G401 (cell line): ENCODE measurements at places on chromosomes 12 and 14.

GRCh38 chr12:116662612-116663144, 75.2 kb downstream of the SPRING1 start:
- DNase-seq, result no peak

GRCh38 chr14:101473795-101474562, 87.3 kb upstream of the DIO3 start:
- no peak for DNase-seq

DNA sequence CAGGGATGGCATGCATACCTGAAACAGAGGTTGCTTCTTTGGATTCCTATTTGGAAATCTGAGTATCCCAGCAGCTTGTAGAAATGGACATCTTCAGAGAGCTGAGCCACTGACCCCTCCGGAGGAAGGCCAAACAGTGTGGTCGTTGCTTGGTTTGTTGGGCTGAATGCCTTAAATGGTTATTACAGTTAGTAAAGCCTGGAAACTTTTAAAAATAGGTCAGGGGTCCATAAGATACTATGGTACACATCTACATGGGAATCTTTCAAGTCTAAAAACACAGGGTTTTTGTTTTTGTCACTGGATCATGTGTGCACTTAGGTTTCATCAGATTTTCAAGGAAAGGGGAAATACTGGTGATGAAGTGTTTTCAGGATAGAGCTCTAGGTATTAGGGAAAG, 7.7 kb downstream of the DYRK2 start:
- no peak for DNase-seq

DNA sequence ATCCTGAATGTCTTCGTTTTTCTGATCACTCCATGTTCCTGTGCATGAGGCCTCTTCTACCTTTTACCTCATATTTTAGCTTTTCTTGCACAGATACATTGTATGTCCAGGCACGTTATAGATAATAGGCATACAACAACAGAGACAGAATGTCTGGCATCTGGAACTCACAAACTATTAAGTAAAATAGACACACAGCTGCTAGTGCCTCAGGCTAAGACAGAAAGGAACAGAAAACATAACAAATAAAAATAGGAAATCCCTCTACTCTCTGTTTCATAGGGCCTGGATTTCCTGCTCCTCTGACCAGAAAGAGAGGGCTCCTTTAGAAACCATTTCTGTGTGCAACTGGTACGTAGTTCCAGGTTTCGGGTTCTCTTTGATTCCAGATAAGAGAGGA, 48.6 kb downstream of the ATXN7L3B start:
- DNase-seq, result no peak

DNA sequence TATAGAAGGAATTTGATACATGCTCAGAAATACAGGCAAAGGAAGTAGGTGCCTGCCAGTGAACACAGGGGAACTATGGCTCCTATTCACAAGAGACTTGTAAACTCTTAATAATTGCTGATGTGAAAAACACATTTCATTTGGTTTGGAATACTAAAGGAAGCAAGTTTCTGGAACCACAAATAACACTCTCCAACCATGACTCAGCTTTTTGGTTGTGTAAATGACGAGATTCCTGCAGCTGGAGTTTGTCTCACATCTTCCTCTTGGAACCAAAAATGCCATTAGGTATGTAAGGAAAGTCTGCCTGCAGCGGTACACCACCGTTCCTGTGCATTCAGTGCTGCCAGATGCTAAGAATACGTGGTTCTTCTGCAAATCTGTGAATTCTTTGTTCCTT, 4.5 kb upstream of the OR11H6 start:
- no peak for DNase-seq

GRCh38 chr14:104442631-104443390, 136.8 kb upstream of the C14orf180 start:
- no peak for DNase-seq

DNA sequence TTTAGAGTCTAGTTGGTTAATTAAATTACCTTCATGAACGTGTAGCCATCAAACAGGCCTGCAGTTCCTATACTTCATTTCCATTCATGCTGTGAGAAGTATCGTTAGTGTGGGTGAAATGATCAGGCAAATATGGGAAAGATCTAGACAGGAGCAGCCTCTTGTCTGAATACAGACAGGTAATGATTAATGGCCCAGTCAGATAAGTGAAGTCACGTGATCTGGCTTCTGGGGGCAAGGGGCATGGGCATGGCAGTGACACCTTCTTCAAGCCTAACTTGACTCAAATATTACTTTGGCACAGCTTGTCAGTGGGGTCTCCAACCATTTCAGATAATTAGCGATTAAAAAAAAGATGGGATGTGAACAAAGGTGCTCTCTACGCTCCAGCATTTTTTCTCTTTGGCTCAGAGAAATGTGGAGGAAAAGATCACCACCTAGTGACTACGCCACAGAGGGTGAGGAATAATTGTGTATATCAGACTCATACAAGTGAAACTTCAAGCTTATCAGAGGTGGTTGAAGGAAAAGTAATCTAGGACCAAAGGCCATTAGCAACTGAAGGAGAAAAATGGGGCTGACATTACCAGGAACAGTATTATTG, 17.8 kb downstream of the GUCY2C start:
- DNase-seq, result no peak

GRCh38 chr14:94077111-94077821, 3.7 kb downstream of the DDX24 start:
- DNase-seq, result no peak

DNA sequence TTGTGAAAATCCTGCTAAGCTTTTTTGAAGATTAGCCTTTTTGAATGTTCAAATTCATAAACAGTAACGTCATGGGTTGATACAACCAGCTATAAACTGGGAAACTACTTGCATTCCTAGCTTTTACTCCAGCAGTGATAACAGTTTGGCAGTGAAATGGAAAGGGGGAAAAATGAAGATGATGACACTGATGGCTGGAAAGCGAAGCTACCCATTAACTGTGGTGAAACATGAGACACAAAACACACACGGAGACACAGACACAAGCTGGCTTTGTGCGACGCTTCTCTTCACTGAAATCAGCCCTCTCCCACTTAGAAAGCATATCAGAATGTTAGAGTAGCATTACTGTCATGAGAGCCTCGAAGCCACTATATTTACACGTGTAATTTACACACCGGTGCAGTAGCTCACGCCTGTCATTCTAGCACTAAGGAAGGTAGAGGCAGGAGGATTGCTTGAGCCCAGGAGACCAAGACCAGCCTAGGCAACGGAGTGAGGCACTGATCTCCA, 15.7 kb downstream of the VPS37B start:
- DNase-seq, result no peak

GRCh38 chr12:11758510-11759493, 109.3 kb downstream of the ETV6 start:
- DNase-seq, result no peak

DNA sequence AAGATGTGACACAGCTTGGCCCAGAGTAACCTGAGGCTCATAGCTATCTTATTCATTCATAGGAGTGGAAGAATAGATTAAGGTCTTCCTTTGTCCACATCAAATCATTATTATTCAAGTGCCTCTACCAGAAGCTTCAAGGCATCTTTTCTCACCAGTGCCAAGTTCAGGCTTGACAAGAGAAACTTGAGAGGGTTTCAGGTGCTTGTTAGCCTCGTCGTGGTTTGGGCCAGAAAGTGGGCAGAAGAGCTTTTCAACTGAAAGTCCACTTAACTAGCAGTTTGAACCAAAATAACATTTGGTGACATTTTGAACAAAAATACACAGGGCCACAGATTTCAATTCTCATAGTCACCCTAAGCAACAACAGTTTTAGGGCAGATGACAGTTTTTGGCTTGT, 1184.2 kb downstream of the FLRT2 start:
- DNase-seq, result no peak

DNA sequence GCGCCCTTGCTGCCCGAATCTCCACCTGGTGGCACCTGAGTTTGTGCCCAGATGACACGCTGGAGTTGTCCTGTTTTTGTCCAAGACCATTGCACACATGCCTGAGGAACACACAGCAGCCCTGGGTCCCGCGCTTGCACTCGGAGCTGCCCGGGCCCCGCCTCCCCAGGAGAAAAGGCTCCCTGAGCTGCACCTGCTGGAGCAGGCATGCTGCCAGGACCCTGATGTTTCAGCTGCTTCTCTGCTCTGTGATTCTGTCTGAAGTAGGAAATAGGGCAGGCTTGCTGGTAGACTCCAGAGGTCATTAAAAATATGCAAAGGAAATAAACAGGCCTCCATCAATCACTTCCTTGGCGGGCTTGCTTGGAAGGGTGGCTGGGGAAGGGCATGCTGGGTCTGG, 271.6 kb downstream of the CACNA1C start:
- DNase-seq, result peak; percentile 67

GRCh38 chr12:73599268-73599667, 938.4 kb upstream of the ATXN7L3B start:
- DNase-seq, result no peak

- no peak for DNase-seq
Observed at GRCh38 chr12:2319737-2320506, 267.1 kb downstream of the CACNA1C start.

- DNase-seq, result no peak
Observed at GRCh38 chr12:54161481-54162437, 27.0 kb downstream of the SMUG1 start.

GRCh38 chr12:104610513-104611235, 153.9 kb downstream of the CHST11 start:
- no peak for DNase-seq

DNA sequence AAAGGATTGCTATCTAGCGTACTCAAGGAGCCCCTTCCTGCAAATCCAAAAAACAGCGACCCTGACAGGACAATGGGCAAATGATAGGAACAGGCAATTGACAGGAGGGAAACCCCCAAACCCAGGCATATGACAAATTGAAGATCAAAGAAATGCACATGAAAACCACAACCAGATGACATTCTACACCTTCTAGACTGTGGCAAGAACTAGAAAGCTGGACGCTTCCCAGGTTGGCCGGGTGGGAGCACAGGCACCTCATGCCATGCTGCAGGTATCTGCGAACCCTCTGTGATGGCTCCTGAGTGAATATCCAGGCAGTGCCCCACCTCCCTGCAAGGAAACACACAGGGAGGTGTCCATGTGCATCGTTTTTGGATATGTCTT, 37.1 kb downstream of the CMKLR1 start:
- no peak for DNase-seq

DNA sequence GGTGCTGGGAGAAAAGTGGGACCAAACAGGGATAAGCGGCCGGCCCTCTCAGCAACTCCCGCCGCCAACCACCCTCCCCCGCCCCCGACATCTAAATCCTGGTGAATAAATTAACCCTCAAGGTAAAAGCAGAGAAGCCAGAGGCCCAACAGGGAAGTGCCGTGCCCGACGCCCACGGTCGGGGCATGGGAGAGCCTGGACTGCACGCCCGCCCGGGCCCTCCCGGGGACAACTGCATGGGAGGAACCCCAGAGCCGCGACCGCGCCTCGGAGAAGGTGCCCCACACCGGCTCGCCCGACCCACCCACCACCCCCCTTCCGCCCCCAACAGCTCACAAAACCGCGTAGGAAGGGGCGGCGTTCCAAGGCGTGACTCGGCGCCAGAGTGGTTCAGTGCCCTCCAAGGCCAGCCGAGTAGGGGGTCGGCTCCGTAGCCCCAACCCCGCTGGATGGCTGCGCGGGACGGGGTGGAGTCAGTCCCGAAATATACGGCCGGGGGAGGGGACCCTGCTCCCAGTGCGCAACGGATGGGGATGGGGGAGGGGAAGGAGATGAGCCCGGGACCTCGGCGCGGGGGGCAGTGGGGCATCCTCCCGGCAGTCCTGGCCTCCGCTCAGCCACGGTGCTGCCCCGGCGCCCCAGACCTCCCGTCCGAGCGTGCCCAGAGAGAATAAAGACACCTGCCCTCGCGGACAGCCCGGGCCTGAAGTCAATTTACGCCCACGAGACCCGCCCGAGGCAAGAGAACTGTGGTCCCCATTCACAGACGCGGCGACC, 732 bp downstream of the SLC25A29 start:
- no peak for DNase-seq

GRCh38 chr12:127822809-127823411, 444.1 kb upstream of the TMEM132C start:
- DNase-seq, result peak; percentile 37

GRCh38 chr12:16523951-16524331, 82.0 kb downstream of the LMO3 start:
- DNase-seq, result no peak

DNA sequence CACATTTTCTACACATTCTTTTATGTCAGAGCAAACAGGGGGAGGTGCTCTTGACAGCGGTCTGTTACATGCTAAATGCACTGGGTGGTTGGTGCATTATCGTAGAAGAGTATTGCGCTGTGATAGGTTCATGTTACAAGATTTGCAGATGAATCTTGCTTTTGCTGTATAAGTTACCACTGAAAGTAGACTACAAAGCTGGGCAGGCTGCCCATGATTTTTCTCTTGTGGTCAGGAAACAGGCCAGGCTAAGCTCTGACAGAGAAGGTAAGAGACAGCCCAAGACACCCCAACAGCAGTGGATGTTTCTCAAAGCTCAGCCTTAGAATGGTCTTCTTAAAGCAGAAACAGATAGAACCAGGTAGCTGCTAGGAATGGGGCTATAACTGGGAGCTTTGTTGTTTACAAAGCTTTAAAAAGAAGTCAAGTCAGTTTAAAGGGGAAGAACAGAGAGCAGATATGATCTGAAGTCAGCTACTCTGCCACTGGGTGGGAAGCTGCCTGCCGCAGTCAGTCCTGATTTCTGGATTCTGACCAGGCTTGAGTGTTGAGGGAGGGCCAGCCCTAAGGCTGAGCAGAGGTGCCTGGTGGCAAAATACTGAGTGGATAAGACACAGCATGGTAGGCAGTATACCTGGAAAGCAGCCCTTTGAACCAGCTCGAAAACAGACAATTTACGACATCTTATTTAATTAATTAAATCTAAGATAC, 9.4 kb downstream of the KCNA1 start:
- peak; percentile 76 for DNase-seq

GRCh38 chr12:75581515-75581914, 70.1 kb upstream of the KRR1 start:
- no peak for DNase-seq

GRCh38 chr14:96105089-96105925, 66.1 kb downstream of the C14orf132 start:
- no peak for DNase-seq

DNA sequence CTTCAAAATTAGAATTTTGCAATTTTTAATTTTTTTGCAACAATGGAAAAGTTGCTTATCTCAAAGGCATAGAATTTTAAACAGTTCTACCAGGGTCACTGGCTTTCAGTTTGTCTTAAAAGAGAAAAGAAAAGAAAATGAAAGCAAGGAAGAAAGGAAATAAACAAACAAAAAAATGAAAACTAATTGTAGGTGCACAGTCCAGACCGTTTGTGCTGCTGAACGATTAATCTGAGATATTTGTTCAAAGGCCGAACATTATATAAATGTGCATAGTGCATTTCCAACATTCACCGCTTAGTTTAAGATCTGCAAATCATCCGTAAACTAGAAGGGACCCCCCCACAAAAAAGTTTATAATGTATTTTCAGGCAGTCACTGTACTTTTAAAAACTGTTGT, 5.5 kb upstream of the OTX2 start:
- DNase-seq, result no peak
